Activated CD4-positive, CD25-positive, alpha-beta regulatory T cell treated with anti-CD3 and anti-CD28 coated beads, Interleukin-2, amount 50 U/mL, for 16 hours (primary cell): ENCODE measurements at places on chromosomes 3 and 15.

DNA sequence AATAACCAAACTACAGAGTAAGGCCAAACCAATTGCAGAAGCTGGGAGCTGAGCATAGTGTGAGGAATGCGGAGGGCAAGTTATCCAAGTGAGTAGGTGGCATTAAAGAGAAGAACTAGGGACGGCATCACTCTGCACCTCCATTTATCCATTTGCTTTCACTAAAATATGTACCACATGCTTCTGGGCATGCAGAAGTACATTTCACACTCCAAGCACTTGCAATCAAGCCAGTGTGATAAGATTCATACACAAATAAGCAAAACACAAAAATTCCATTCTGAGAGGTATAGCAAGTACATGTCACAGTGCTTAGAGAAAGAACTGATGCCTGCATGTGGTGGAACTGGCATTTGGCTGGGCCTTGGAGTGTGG, 81.1 kb downstream of the CCNL1 start:
- DNase-seq, result no peak

GRCh38 chr3:42666577-42666998, 13.1 kb downstream of the ZBTB47 start:
- DNase-seq, result no peak

DNA sequence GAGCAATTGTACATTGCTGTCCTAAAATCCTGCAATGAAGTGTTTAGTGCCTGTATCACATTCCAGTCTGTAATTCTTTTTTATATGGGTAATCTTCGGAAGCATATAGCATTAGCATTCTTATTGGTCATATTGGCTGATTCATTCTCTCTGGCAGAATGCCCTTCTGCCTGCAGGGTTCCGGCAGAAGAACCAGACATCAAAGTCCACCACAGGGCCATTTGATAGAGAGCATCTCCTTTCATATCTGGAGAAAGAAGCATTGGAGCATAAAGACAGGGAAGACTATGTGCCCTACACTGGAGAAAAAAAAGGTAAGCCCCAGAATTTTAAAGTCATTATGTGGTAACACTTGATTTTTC, 39.6 kb downstream of the TMOD3 start:
- no peak for DNase-seq

DNA sequence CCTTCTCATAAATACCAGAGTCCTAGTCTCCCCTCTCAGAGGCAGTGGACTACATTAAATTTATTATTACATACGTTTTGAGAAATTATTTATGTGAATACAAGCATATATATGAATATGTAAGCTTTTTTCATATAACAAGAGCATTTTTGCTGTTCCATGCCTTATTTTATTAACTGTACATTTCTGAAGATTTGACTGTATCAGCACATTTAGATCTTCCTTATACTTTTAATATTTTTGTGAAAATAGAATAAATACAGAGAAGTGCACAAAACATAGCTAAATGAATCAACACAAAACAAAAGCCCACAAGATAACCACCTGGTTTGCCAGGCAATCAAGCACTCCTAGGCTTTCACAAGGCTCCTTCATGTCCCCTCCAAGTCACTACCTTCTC, 27.8 kb downstream of the HHLA2 start:
- no peak for DNase-seq

GRCh38 chr3:10286596-10287295, 6.0 kb downstream of the GHRL start:
- DNase-seq, result no peak

- DNase-seq, result no peak
These were observed 71.6 kb downstream of the SLMAP start for GRCh38 chr3:57827757-57828156.
